ENCODE measurements at places on chromosomes 16 and 17.

GRCh38 chr16:2692251-2692947, 10.1 kb downstream of the KCTD5 start:
- DNase-seq = peak; percentile 81

GRCh38 chr16:9232102-9232770, 140.8 kb downstream of the HAPSTR1 start:
- DNase-seq = no peak

- DNase-seq = peak; percentile 26
Observed at GRCh38 chr17:49694847-49695697, 12.7 kb downstream of the SLC35B1 start.

GRCh38 chr16:65739518-65739917, 617.7 kb upstream of the CDH11 start:
- DNase-seq = no peak

DNA sequence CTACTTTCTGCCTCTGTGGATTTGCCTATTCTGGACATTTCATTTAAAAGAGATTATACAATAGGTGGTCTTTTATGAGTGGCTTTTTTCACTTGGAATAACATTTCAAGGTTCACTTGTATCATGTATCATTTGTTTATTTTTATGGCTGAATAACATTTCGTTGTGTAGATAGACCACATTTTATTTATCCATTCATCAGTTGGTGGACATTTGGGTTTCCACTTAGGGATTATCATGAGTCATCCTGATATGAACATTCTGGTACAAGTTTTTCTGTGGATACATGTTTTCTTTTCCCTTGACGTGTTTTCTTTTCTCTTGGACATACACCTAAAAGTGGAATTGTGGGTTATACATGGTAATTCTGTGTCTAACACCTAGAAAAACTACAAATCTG, 25.3 kb downstream of the PRSS54 start:
- no peak for DNase-seq

DNA sequence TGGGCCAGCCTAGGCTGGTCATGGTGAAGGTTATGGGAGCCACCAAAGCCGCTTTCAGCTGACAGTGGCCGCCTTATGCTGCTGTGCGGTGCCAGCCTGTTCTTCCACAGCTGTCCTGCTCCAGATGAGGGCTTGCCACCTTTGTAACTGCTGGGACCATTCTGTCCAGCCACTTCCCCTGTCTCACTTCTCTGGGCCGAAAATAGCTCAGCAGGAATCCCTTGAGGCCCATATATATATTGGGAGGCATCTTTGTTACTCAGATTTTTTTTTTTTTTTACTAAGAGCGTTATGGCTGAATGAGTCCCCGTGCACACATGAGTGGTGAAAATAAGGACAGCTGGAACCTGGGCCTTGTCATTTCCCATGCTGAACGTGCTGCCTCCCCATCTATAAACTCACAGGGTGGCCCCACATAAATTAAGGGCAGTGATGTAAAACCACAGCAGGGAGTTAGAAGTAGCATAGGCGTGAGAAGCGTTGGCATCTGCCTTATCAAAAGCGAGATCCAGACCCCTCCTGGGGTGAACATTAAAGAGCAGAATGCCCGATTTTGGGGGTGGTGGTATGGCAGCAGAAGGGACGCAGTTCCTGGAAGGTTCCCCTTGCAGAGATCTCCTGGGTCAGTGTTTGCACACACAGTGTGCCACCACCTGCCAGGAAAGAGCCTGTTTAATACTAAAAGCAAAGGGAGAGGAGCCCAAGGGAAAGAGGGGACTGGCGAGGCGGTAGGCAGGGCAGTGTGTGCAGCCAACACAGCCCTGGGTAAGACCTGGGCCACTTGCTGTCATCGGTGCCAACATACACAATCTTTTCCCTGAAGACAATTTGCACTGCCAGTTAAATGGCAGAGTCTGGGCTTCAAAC, 57.8 kb downstream of the USP43 start:
- no peak for DNase-seq

- DNase-seq = no peak
Observed at GRCh38 chr17:71158437-71158836, 962.4 kb upstream of the SOX9 start.

GRCh38 chr17:1555651-1556471, 6.7 kb downstream of the PITPNA start:
- no peak for DNase-seq

- DNase-seq = no peak
Observed at GRCh38 chr17:44919411-44919810, 4.1 kb upstream of the GFAP start.

DNA sequence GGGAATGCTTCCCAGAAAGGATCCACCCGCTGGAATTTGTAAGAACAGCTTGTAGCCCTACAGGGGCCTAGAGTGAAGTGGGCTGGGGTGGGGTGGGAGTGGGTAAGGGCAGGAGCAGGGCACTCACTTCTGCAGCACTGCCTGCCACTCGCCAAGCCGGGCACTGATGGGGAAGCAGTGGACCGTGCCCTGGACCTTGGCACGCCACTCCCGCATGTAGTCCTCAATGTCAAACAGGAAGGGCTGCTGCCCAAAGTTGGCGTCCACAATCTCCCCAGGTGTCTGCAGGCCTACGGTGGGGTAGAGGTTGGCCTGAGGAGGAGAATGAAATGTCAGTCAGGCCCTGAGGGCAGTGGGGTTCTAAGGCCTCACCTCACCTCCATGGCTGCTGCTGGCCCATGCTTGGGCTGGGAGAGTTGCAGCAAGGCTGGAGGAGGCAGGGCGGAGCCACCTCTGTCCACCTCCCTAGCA, 15.7 kb upstream of the GFOD2 start:
- DNase-seq = no peak

DNA sequence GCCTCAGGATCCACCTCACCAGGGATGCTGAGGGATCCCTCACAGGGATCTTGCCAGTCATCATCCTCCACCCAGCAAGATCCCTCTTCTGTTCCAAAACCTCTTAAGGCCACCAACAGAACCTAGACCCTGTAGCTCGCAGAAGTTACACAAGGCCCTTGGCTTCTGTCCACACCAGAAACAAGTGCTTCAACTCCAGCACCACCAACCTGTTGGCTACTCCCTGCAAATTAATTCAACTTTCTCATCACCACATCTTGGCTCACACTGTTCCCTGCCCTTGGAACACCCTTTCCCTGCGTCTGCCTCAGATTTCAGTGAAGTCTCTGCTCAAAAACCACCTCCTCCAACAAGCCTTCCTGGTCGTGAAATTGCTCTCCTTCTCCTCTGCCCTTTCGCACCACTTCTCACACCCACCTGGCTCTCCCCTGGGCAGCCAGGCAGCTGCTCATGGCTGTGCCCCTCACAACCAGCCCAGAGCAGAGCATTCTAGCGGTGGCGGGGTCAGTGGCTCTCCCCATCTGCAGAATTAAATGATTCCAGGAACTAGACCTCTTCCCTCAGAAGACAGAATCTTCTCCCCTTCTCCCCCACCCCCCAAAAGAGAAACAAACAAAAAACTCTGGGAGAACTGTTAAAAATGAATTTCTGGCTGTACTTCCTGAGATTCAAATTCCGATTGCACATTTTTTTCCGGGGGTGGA, 1.8 kb downstream of the PLLP start:
- no peak for DNase-seq

DNA sequence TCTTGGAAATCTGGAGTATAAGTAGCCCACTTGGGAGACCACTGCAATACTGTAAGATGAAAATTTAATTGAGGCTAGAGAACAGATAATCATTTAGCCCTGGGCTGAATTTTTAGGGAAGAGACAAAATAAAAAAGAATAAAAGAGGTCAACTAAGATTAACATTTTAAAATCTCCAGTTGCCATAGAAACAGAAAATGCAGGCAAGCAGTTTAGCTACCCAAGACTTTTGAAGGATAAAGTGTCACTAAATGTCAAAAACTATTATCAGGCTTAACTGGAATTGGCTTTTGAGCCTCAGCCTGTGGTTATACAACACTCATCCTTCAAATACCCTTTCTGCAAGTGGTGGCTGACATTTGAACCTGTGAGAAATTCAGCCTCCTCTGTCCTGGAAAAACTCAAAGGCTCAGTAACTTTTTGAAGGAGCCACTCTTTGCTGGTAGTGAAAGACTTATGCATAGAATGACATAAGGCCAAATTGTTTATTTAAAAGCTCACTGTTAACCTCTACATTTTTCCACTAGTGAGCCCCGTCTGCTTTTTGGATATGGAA, 220.7 kb upstream of the KCNJ16 start:
- DNase-seq = no peak

GRCh38 chr17:74831444-74832146, 28.1 kb downstream of the GRIN2C start:
- DNase-seq = no peak

GRCh38 chr16:67963662-67964321, 4.6 kb downstream of the SLC12A4 start:
- DNase-seq = no peak

- no peak for DNase-seq
Observed at GRCh38 chr16:8380311-8380710, 210.0 kb downstream of the TMEM114 start.

- no peak for DNase-seq
Observed at GRCh38 chr17:21066394-21066793, 23.6 kb upstream of the USP22 start.

DNA sequence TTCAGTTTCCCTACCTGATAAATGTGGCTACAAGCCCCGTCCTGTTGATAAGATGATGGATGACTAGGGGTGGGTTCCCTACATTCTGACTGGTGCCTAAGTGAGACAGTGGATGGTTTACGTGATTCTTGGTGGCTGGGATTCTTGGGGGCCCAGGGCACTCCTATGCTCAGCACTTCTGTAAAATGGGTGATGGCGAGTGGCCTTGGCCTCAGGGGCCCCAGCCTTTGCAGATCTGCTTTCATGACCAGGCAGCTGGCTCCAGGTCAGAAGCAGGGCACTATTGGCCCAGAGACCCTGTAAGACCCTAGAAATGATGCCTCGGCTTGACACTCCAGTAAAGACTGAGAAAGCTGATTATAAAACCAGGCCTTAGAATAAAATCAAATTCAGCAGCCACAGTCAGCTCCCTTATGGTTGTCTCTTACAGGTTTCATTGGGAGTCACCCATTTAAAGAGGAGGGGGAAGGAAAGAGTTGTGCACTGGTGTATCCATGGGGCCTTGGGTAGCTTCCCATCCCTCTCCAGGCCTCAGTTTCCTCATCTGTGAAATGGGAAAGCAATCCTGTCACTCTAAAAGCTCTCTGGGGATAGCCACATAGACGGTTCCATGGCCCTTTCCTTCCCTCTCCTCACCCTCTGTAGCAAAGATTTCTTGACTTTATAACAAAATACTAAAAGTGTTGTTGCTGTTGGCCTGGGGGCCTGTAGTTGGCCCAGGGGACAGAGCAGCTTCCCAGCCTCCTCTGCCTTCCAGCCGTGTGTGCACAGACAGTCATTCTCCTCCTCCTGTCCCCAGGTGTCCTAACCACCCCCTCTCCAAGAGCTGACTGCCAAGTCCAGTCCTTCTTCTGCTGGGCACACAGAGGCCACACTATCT, 1.2 kb downstream of the SNX20 start:
- no peak for DNase-seq

DNA sequence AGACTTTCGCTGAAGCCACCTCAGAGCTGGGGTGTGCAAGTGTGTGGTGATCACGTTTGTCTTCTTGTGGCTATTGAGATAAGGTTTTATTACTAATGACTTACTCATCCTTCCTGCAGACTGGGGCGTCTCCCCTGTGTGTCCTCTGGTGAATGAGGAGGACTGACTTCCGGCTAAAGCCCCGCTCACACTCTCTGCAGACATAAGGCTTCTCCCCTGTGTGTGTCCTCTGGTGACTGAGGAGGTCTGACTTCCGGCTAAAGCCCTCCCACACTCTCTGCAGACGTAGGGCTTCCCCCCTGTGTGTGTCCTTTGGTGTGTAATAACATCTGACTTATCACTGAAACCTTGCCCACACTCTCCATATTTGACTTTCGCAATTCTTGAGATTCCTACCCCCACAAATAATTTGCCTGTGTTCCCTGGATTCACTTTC, 19.4 kb downstream of the PRDM7 start:
- DNase-seq = no peak

DNA sequence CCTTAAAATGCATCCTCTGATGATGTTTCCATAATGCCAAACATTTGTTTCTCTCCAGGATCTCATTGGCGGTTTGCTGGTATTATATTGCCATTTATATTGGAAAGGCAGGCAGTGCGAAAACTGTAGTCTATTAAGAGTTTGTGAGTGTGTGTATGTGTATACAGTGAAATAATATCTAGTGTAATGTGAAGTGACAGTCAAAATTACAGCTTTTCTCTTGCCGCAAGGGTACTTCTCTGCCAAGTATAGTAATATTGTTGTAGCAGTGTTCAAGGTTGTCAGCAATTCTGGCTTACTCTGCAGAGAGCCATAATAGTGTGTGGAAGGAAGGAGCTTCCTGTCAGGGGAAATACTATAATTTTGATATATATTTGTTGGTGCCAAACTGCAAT, 178.6 kb downstream of the WWOX start:
- no peak for DNase-seq
